ENCODE measurements at places on chromosomes 3 and 15.

DNA sequence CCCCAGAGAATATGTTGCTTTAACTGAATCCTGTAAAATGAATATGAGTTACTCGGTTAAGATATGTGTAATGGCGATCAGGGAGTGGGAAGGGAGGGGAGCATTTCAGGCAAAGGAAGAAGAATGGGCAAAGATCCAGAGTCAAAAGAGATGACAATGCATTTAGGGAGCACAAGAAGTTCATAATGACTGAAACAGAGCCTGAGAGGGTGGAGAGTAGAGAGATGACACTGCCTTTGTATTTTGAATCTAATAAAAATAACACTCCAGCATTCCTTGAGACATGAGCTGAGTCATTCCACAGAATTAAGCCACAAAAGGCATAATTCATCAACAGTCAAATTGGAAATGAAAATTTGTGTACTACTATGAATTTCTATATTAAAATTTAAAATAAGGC lies 105.3 kb upstream of the PEX5L start:
- no peak for DNase-seq

- no peak for DNase-seq
Observed at GRCh38 chr15:38536201-38536676, 28.4 kb downstream of the RASGRP1 start.

DNA sequence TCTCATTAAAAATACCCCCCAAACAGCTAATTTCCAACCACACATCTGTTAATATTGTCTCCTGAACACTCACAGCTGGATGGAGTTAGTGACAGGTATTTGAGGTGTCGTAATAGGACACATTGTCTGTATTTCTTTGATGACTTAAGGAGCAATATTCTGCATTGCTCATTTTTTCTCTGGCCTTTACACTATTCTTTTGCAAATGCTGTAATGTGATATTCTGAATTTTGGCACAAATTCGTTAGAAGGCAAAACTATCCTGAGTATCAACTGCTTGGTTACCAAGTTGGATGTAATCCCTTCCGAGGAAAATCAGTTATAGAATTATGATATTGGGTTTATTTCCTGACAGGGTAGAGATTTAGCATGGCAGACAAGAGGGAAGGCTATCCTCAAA lies 1030.2 kb downstream of the MCTP2 start:
- DNase-seq, result no peak

DNA sequence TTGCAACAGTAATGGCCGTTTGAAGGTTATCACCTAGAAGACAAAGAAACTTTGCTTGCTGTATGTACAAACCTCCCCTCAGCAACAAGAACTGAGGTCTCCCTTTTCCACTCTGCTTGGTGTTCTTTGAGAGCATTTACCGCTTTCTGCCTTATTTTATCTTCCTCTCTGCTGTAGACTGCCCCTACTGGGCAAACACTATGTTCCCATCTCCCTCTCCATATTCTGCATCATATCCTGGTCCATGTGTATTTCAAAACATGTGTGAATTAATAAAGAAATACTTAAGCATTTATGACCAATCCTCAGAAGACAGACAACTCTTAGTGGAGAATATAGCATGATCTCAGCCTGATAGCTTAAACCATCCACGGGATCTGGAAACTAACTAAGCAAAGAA lies 64.4 kb downstream of the ATP13A5 start:
- DNase-seq, result no peak

- no peak for DNase-seq
Observed at GRCh38 chr15:91904942-91905341, 51.4 kb downstream of the SLCO3A1 start.

DNA sequence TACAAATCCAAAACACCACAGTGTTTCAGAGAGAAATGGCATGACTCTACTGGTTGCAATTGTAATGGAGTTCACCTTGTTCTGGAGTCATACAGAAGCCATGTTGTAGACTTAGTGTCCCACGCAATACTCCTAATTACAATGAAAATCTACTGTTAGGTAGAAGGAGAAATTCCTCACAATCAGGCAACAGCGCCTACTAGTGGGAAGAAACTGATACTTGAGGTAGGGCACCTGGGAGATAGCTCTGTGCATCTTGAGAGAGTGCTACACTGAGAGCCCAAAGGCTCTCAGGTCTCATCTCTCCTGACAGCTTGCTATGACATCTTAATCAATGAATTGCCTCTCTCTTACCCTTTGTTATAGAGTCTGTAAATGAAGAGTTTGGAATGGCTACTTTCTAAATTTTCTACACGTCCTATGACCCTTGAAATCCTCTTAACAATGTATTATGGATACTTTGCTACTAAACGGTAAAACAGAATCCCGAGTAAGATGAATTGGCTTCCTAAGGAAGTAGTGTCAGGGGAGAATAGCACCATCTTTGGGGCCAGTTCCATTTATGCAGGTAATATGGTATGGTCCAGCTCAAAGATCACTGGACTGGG lies 422.7 kb upstream of the TPRG1 start:
- DNase-seq, result no peak

DNA sequence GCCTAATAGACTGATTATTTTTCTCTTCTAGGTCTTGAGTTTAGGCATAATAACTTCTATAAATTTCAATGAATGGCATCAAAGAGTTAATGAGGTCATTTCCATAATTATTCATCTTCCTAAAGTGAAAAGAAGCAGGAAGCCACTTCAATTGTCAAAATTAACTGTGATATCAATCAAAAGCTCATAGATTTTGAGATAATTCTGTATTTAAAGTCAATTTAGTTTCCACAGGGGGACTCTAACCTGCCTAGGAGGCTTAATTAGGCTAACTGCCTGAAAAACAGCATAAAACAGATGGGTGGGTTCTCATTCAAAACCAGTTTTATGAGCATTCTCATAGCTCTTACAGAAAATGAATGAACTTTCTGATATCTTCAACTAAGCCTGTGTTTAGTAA lies 177.8 kb downstream of the OTOL1 start:
- peak; percentile 67 for DNase-seq

GRCh38 chr3:126758026-126758425 lies 54.0 kb downstream of the CHCHD6 start:
- no peak for DNase-seq

DNA sequence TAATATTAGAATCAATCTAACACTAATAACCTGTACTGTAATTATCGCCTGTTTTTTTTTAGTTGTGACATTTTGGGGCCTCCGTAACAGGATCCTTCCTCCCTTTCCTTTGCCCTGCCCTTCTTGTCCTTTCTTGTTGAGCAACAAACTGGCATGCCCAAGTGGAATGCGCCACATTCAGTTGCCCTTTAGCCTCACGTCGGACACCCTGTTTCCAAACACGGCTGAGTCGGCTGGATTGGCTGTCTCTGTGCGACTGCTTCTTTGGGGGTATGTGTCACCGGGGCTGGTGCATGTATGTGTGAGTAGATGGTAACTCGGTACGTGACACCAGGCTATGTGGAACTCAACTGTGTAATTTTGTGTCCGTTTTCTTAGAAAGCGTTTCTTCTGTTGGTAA lies 24.1 kb downstream of the TRAK1 start:
- no peak for DNase-seq

GRCh38 chr3:21013566-21013965 lies 737.4 kb downstream of the ZNF385D start:
- no peak for DNase-seq

GRCh38 chr3:39757307-39757706 lies 52.1 kb upstream of the MYRIP start:
- no peak for DNase-seq

DNA sequence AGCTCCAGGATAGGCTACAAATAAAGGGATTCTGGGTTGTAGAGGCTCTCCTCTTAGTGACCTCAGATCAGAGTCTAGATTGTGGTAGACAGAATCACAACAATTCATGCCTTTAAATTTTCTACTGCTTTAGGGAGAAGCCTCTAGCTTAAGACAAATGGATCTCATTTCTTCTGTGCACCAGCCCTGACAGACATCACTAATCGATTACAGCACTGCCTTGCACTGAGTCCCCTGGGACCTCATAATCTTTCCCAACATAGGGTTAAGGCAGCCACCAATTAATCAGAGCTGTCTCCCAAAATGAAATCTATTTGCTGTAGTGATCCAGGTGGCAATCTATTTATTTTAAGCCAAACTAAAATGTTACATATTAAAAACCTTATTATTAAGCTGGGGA lies 436.5 kb upstream of the WNT5A start:
- DNase-seq, result no peak

- DNase-seq, result no peak
Observed at GRCh38 chr3:126984391-126985131, 1.6 kb downstream of the PLXNA1 start.

GRCh38 chr3:9116336-9116735 lies 133.1 kb downstream of the SRGAP3 start:
- no peak for DNase-seq

Measured in SK-N-MC (cell line).